ENCODE measurements at places on chromosomes 6 and 20. TPM values are rescaled to one million over a fixed set of nuclear protein-coding genes. Genes with fewer than 3 reads are reported as not detected.

The ZNF311 gene
- 0.97 TPM for total RNA-seq

The PEX7 gene
- total RNA-seq, result 7.4 TPM

GRCh38 chr20:19783966-19784401, 25.9 kb downstream of the RIN2 start:
- peak; percentile 59 for DNase-seq

- DNase-seq, result no peak
These were observed 23.2 kb upstream of the SERINC1 start for GRCh38 chr6:122494665-122495272.

GRCh38 chr6:10323018-10323417, 91.9 kb downstream of the TFAP2A start:
- DNase-seq, result no peak

DNA sequence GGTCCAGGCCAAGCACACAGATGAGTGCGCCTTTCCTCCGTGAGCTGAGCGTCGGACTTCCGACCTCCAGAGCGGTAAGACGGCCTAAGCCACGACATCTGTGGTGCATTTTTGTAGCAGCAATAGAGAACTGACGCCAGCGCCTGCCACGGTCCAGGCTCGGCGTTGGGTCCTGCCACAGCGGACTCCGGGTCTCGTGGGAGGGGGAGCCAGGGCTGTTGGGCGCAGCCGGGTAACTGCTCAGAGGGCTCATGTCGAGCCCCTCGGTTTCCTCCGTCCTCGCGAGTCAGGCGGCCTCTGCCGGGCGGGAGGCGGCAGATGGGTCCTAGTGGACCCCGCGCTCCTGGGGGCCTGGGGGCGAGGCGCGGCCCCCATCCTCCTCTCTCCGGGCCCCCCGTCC, 216.1 kb downstream of the QKI start:
- no peak for DNase-seq

DNA sequence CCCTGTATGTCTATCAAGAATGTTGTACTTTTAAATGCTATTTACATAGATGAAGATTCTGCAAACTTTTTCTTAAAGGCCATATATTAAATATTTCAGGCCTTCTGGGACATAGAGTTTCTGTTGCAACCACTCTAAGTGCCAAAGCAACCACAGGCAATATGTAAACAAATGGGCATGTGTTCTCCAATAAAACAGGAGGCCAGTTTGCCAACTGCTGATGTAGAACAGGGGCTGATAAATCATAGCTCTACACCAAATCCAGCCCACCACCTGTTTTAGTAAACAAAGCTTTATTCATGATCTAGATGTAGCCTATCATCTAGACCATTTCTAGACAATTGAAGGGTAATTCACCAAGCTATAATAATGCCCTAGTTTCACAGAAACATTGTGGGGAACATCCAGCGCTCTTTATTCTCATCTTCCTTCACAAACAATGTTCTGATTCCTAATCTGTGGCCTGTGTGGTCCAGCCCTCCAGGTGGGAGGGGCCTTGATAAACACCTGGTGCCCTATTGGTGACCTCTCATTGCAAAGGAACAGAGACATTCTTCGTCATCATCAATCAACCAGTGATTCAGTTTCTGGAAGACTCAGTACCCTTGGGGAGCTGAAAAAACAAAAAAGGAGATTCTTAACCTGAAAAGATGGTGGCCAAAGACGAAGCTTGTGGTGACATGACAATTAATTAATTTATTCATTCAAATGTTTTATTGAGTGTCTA, 80.2 kb downstream of the PREP start:
- peak; percentile 48 for DNase-seq

GRCh38 chr6:93848031-93848742, 428.8 kb upstream of the EPHA7 start:
- no peak for DNase-seq

GRCh38 chr20:63066506-63067265, 59.9 kb upstream of the BHLHE23 start:
- DNase-seq, result no peak

DNA sequence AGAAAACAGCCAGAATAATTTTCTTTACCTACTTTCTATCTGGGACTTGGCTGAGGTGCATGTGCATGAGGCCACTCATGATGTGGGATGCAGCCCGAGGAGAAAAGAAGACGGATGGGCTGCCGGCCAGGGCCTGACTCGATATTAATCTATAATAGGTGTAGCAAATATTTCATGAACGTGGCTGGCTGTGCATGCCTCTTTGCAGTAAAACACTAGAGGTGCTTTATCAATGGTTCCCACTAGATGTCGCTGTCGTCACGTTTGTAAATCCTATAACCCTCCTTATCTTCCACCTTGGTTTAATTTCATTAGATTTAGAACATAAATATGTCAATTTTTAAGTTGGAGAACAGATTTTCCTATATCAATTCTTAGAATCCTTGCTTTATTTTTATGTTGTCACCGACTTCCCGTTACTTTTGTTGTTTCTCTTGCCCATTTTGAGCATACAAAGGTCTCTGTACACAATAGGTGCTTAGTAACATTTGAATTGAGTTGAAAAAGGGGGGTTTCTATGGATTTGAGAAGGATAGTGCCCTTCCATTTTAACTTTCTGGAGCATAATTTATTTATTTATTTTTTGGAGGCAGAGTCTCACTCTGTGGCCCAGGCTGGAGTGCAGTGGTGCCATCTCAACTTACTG, 19.6 kb upstream of the FERMT1 start:
- DNase-seq, result peak; percentile 64

GRCh38 chr6:111843347-111844147, 29.7 kb downstream of the FYN start:
- no peak for DNase-seq

The GABRR1 gene
- total RNA-seq, result not detected

DNA sequence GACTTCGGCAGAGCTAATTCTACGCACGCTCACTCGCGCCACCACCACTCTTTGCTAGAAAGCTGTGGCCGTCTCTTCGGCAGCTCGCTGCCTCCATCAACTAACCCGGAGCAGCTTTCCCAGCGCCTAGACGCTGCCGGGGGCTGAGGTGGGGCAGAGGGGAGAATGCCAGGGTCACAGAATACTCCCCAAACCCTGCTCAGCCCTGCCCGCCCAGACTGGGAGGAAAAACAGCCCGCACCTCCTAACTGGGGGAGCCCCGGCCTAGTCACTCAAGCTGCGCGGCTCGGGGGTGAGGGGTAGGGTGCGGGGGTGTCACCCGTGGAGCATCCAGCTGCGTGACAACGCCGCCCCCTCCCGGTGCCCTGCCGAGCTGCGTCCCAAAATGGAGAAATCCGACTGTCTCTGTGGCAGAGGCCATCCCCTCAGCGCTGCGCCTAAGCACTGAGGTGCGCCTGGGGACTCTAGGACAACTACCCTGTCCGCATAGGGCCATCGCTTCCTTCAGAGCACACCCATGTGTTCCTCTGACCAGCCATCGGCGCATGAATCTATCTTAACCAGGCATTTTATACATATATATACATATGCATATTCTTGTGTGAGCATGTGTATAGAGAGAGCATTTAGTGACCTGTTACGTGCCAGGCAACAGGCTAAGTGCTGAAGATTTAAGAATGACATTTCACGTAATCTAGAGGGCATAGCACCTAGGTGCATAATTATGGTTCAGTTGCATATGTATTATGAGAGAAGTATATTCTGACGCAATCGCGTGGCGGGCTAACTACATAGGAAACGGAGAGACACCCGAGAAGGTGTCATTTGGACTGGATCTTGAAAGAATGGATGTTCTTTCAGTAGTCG, 1.5 kb upstream of the TENT5A start:
- DNase-seq, result peak; percentile 64

The DNMT3B gene
- 3.2 TPM for total RNA-seq

DNA sequence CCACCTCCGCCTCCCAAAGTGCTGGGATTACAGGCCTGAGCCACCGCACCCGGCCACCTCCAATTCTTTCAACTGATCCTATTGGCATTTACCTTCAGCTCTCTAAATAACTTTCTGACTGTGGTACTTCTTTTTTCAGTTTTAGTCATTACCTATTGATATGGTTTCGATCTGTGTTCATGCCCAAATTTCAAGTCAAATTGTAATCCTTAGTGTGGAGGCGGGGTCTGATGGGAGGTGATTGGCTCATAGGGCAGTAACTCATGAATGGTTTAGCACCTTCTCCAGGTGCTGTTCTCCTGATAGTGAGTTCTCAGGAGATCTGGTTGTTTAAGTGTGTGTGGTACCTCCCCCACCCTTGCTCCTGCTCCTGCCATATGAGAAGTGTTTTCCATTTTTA, 140.9 kb downstream of the LPA start:
- DNase-seq, result no peak

Data from fibroblast of villous mesenchyme (primary cell).